ENCODE measurements at places on chromosomes 5 and 9. TPM values are rescaled to one million over a fixed set of nuclear protein-coding genes. Genes with fewer than 3 reads are reported as not detected.

Gene TAF11L13
- not detected for total RNA-seq

Gene MSX2
- 0.66 TPM for total RNA-seq

Gene ENHO
- not detected for total RNA-seq

Gene LHX6
- under 0.01 TPM for total RNA-seq

Gene SHLD3
- 5.0 TPM for total RNA-seq

Gene PIGO
- 15.3 TPM for total RNA-seq

Gene CAMK4
- total RNA-seq: 10.8 TPM

Gene PCDHGA2
- 0.89 TPM for total RNA-seq

Gene SPATA31D3
- not detected for total RNA-seq

Gene NIPBL
- total RNA-seq: 36.0 TPM

Gene NR5A1
- not detected for total RNA-seq

Gene IFNK
- total RNA-seq: 0.12 TPM

Gene TMEM171
- total RNA-seq: 0.62 TPM

Gene NR3C1
- total RNA-seq: 61.5 TPM

Gene IFNA2
- total RNA-seq: not detected

All from uterine smooth muscle cell (primary cell).